Chondrocyte (in vitro differentiated cells): ENCODE measurements at places on chromosomes 3 and 15. TPM values are rescaled to one million over a fixed set of nuclear protein-coding genes. Genes with fewer than 3 reads are reported as not detected.

DNA sequence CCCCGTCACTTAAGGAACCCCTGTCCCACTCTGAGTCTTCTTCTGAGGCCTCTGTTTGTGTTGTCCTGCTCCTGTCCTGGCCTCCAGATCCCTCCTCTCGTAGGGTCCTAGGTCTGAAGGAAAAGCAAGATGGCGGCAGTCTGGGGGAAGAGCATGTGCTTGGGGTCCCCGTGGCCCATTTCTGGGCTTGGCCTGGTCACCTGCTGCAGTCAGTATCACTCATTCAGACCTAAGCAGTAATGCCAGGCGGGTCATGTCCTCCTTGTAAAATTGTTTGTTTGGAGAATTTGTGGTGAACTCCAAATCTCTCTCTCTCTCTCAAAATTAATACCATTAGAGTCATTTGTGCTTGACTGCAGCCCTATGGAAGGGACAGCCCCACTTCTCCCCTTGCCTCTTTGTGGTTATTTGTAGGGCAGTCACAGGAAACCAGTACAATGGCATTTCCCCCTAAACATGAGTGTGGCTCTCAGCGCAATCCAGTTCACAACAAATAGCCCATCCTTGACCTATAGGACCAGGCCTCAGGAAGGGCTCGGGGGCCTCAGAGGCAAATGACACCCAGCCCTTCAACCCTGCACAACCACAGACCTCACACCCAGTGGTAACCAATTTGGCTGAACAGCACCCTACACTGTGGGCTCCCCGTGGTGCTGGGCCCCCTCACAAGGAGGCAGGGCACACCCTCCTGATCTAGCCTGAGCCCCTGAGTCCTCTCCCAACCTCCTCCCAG is 173.5 kb downstream of the OR4M2 start:
- DNase-seq = no peak
- no peaks in the 10 kb centered on the region for H3K4me1 ChIP-seq
- H3K36me3 ChIP-seq = no peaks in the 10 kb centered on the region
- H3K27ac ChIP-seq = no peak overlapping the region

DNA sequence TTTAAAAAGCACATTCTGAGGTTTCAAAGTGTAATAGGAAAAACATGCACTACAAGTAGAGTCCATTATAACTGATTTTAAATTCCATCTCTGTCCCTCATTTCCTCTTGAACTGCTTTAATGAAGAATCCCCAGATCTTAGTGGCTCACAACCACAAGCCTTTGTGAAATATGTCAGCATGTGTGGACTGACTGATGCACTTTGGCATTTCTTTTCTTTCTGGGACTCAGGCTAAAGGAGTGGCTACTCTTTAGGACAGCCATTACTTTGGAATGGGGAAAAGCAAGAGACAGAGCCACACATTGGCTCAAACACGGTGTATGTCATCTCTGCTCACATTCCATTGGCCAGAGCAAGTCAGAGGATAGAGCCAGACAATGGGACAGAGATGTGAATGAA is 139.6 kb downstream of the GRM7 start:
- H3K27me3 ChIP-seq = no peaks in the 10 kb centered on the region
- no peak overlapping the region for H3K27ac ChIP-seq
- no peaks in the 10 kb centered on the region for H3K4me1 ChIP-seq
- no peak overlapping the region for H3K4me3 ChIP-seq

The CHRNA7 gene
- total RNA-seq = 1.5 to 2.3 TPM (median 1.9 TPM) in 3 replicates

DNA sequence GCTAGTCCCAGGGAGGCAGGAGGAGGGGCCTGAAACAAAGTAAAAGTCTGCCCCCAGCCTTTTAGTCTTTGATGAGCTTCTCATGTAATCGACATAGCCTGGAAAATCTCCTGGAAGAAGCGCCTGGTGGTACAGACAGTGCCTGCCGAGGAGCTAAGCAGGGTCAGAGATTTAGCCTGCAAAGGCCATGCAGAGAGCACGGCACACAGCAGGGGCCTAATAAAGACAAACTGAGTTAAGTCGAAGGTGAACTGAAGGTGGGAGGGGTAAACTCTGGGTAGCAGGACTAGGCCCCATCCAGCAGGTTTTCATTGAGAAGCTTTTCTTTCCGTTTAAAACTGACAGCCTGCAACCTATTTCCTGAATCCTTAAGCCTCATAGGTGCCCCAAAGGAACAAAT is 115.5 kb upstream of the ABHD17C start:
- no peak overlapping the region for H3K27ac ChIP-seq
- DNase-seq = no peak
- H3K4me3 ChIP-seq = no peak overlapping the region
- H3K36me3 ChIP-seq = peaks cover 49% of the 10 kb centered on the region

GRCh38 chr3:72673011-72673771 is 175.1 kb downstream of the SHQ1 start:
- H3K36me3 ChIP-seq = no peaks in the 10 kb centered on the region
- H3K27ac ChIP-seq = no peak overlapping the region
- no peak overlapping the region for H3K4me3 ChIP-seq
- H3K4me1 ChIP-seq = no peaks in the 10 kb centered on the region

GRCh38 chr3:37811625-37812498 is 49.8 kb upstream of the CTDSPL start:
- peaks cover 5% of the 10 kb centered on the region for H3K27me3 ChIP-seq
- peaks cover 4% of the 10 kb centered on the region for H3K4me1 ChIP-seq
- no peak for DNase-seq
- H3K4me3 ChIP-seq = no peak overlapping the region

GRCh38 chr3:43338295-43338694 is 52.0 kb downstream of the SNRK start:
- no peaks in the 10 kb centered on the region for H3K27me3 ChIP-seq
- no peak for DNase-seq
- H3K4me3 ChIP-seq = no peak overlapping the region
- no peaks in the 10 kb centered on the region for H3K4me1 ChIP-seq
- peaks cover 52% of the 10 kb centered on the region for H3K36me3 ChIP-seq
- H3K27ac ChIP-seq = peak overlapping the region; percentile 32

DNA sequence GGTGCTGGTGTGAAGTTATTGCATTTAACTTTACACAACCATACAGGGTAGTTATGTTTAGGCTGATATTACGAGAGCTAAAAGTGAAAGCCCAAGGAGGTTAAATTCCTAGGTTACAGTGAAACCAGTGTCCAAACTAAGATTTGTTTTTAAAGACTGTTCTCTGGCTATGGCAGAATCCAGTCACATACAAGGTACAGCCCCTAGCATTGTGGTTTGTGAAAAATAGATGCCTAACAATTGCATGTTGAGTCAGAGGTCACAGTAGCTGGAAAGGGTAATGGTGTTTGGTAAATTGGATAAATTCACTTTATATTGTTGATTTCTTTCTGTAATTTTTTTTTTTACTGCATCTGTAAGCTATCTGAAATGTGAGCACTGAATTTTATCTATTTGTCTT is 614.6 kb upstream of the TBL1XR1 start:
- no peak overlapping the region for H3K4me3 ChIP-seq
- H3K27ac ChIP-seq = no peak overlapping the region
- H3K4me1 ChIP-seq = peaks cover 74% of the 10 kb centered on the region
- H3K27me3 ChIP-seq = no peaks in the 10 kb centered on the region

DNA sequence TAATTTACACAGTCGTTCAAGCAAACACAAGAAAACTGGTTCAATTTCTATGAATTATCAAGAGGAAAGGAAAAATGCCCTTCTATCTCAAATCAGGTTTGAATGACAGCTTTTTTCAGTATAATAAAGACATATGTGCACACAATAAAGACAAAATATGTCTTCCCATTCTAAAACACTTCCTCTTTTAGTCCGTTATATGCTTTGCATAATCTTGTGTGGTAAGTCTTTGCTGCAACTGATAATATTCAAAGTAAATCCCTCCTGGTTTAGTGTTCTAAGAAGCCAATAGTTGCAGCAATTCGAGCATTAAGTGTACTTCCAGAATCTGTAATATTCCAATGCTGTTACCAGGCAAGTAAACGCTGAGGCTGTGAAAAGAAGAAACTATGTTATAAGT is 43.7 kb upstream of the MAPKBP1 start:
- no peaks in the 10 kb centered on the region for H3K4me1 ChIP-seq
- peaks cover 11% of the 10 kb centered on the region for H3K36me3 ChIP-seq
- no peak for DNase-seq
- no peaks in the 10 kb centered on the region for H3K27me3 ChIP-seq
- H3K4me3 ChIP-seq = no peak overlapping the region

The MTFMT gene
- total RNA-seq = 10.7 to 13.4 TPM (median 13.3 TPM) in 3 replicates

The NUP210 gene
- total RNA-seq = 0.72 to 1.3 TPM (median 0.82 TPM) in 3 replicates

DNA sequence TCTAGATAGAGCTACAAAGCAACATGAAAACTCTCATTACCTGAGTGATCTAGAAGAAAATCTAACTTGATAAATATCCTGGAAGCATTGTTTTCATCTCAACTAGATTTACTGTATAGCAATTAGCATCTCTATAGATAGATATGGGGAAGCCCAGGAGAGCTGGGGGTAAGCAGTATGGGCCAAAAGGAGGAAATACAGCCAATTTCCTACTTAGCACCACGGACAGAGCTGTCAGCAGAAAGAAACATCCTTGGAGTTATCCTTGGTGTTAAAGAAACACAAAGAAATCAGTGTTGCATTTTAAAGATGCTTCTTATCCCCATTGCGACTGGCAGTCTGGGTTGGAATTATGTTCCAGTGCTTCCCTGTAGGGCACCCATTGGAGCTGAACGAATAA is 126.2 kb downstream of the TIGIT start:
- DNase-seq = no peak
- no peak overlapping the region for H3K4me3 ChIP-seq
- no peak overlapping the region for H3K27ac ChIP-seq
- H3K4me1 ChIP-seq = peaks cover 6% of the 10 kb centered on the region
- no peaks in the 10 kb centered on the region for H3K27me3 ChIP-seq
- no peaks in the 10 kb centered on the region for H3K36me3 ChIP-seq

The WNT7A gene
- not detected in 3 replicates for total RNA-seq

GRCh38 chr3:26652164-26652563 is 29.6 kb downstream of the LRRC3B start:
- H3K27me3 ChIP-seq = peaks cover 14% of the 10 kb centered on the region
- H3K4me3 ChIP-seq = no peak overlapping the region
- H3K36me3 ChIP-seq = no peaks in the 10 kb centered on the region
- H3K27ac ChIP-seq = no peak overlapping the region
- H3K4me1 ChIP-seq = no peaks in the 10 kb centered on the region

- no peak for DNase-seq
- H3K4me1 ChIP-seq = no peaks in the 10 kb centered on the region
- no peaks in the 10 kb centered on the region for H3K36me3 ChIP-seq
- H3K27ac ChIP-seq = no peak overlapping the region
Observed at GRCh38 chr3:168124291-168124690, 28.6 kb upstream of the GOLIM4 start.

DNA sequence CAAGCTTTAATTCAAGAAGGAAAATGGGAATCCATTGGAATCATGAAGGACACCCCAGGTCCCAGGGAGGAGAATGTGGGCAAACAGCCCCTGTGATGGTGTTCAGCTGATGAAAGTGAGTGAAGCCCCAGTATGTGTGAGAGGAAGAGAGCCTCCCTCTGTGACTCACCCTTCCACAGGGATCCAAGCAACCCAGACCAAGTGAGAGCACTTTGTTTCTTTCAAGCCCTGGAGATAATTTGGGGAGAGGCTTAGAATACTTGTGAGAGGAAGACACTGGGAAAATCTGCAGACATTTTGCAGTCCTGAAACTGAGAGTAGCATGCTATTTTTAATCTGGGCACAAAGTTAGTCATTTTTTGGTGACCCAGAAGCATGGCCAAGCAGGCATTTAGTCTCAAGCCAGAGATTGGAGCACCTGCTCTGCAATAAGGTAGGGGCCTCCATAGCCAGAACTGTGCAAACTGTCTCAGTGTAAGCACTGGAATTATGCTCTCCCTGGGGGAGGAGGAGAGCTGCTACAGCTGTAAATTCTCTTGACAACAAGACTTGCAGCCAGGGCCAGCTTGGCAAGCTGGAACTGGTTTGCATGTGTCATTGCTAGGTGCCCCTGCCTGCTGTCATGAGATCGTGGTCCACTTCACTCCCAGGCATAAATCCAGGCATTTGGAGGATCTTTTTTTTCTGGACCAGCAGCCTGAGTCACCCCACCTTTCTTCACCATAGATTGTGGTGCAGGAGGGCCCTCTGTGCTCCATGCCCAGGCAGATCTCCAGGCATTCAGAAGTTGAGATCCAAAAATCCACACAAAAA is 537.8 kb upstream of the DPPA4 start:
- no peak for DNase-seq
- H3K4me1 ChIP-seq = no peaks in the 10 kb centered on the region
- H3K27ac ChIP-seq = no peak overlapping the region
- H3K27me3 ChIP-seq = no peaks in the 10 kb centered on the region
- peaks cover 7% of the 10 kb centered on the region for H3K36me3 ChIP-seq

The CLRN1 gene
- total RNA-seq = not detected in 3 replicates

The RPSA gene
- total RNA-seq = 714 to 870 TPM (median 723 TPM) in 3 replicates

The SERPINI1 gene
- total RNA-seq = 1.3 to 2.5 TPM (median 2.4 TPM) in 3 replicates

DNA sequence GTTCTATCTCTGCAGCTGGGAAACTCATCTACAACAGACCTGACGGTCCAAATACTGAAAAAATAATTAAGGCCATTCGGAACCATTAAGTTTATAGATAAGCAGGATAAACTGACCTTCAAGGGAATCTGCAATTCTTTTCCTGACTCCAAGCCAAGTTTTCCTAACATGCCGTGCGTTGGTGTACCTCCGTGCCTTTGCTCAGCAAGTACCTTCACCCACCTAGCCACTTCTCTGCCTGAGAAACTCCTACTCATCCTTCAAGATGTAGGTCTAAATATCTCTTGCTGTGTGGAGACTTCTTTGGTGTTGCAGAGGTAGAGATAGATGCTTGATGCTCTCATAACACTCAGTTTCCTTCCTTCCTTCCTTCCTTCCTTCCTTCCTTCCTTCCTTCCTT is 24.2 kb upstream of the BNC1 start:
- no peak overlapping the region for H3K4me3 ChIP-seq
- DNase-seq = no peak
- no peaks in the 10 kb centered on the region for H3K27me3 ChIP-seq

- H3K27me3 ChIP-seq = peaks cover 5% of the 10 kb centered on the region
- H3K4me1 ChIP-seq = no peaks in the 10 kb centered on the region
- H3K27ac ChIP-seq = no peak overlapping the region
- no peaks in the 10 kb centered on the region for H3K36me3 ChIP-seq
Observed at GRCh38 chr15:57370929-57371328, 5.4 kb upstream of the CGNL1 start.
